ENCODE measurements at places on chromosomes 2 and 18.

DNA sequence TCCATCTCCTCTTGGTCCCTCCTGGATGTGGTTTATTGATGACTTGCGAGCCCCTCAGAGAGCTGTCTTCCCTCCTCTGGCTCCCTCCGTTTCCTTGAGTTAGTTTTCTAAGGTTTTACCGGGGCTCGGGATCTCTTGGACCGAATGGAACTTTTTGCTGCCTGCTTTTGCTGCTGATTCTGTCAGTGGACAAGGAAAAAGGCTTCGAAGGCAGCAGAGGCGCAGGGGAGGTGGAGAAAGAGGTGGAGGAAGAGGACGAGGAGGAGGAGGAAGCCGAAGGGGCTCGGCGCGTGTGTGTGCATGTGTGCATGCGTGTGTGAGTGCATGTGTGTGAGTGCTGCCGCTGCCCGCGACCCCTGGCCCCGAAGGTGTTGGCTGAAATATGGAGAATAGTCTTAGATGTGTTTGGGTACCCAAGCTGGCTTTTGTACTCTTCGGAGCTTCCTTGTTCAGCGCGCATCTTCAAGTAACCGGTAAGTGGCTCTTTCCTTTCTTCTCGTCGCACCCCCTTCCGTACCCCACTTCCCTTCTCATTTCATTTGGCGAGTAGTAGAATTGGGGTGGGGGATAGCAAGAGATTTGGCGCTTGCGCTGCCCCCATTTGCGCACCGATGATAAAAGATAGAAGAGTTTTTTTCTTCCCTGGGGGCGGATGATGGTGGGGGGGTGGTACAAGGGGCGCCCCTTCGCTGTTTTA lies 557 bp downstream of the DCC start:
- DNase-seq = no peak

DNA sequence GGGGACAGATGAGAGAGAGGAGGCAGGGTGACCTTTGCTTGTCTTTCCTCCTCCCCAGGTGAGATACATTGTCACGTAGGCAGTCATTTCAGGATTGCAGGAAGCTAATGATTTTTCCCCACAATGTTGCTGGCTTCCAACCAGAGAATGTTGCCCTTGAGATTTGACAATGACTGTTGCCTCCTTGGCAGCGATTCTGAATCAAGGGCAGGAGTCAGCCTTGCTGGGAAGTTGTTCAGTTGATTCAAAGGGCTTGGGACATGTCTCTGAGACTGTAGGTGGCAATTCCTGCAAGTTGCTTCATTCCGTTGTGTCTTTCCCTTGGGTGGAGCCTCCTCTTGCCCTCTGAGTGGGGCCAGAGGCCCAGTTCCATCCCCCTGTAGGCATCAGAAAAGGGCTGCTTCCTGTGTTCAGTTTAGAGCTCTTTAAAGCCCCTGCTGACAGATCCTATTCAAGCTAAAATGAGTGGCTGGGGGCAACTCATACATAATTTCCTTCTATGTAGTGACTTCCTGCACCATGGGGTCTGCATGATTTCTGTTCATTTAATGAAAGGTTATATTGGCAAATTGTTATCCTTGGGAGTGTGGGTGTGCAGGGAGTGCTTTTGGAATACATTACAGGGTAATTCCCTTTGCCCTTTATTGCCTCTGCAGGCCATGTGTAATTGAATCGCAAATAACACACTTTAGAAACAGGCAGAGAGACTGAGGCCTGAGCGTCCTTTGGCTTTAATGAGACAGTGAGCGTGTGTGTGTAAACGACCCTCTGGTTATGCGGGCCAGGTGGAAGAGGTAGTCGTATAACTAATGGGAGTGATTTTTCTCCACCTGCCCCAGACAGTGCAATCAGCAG lies 52.4 kb downstream of the GPR39 start:
- DNase-seq = no peak

GRCh38 chr2:236848501-236848900 lies 237.2 kb upstream of the COPS8 start:
- no peak for DNase-seq

GRCh38 chr2:144826105-144826504 lies 306.2 kb upstream of the ZEB2 start:
- no peak for DNase-seq

GRCh38 chr18:12774982-12775381 lies 72.1 kb downstream of the PSMG2 start:
- no peak for DNase-seq

GRCh38 chr2:1582891-1583341 lies 161.4 kb downstream of the PXDN start:
- no peak for DNase-seq

DNA sequence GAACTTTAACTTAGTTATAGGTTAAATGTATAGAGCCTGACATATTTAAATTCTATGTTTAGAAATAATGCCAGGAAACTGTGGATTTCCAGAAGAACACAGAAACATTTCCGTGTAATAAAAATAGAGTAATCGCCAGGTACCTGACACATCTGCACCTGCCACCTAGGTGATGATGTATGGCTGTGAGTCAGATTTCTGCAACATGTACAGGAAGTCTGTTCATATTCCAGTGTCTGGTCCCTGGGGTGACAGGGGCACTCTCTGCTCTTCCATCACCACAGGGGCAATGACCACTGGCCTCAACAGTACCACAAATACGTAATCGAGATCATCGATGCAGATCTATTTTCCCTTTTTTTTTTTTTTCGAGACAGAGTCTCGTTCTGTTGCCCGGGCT lies 101.1 kb upstream of the LPIN2 start:
- DNase-seq = peak; percentile 25

GRCh38 chr2:41806286-41806685 lies 241.5 kb upstream of the PKDCC start:
- DNase-seq = no peak

DNA sequence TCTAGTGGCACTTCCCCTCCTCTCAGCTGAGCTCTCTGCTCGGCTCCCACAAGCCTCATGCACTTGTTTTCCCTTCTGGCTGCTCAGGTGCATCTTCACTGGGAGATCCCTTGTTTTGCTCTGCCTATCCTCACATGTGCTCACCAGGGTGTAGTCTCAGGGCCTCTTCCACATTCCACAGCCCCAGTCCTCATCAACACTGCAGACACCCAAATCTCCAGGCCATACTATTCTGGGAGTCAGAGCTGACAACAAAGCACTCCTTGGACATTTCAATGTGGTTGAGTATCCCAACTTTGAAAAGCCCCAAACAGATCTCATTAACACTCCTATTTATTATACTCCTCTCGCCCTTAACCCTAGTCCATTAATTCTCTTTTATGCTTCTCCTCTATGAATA lies 71.3 kb downstream of the CCDC93 start:
- no peak for DNase-seq

DNA sequence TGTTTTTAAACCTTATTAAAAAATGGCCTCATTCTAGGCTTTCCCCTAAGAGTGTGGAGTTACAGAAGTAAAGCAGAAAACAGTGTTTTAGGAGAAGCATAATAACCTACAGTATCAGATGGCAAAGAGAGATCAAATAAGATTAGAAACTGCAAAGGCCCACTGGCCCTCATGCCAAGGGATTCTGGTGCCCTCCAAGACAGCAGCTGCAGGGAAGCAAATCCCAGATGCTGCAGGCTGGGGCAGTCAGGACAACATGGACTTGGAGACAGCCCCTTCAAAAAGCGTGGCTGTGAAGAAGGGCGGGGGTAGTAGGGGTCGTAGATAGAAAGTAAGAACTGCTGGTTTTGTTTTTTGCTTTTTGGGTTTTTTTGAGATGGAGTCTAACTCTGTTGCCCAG lies 28.3 kb upstream of the EPG5 start:
- DNase-seq = no peak

GRCh38 chr2:36480636-36481035 lies 117.3 kb downstream of the FEZ2 start:
- no peak for DNase-seq

DNA sequence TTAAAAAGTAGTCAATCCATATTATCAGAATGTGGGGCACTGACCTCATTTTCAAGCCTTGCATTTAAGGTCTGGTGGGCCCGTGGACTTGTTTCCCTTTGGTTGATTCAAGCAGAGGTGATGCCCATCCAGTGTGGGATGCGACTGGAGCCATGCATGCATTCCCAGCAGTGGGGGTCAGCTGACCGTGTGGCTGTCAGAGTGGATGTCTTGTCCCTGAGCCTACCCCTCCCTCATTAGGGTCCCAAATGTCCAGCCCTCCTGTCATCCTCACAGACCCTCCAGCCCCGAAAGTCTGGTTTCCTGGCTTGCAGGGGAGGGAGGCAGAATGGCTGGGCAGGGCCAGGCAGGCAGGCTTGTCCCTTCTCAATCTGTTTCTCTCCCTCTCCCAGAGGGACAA lies 67.3 kb upstream of the SH3RF3 start:
- no peak for DNase-seq

GRCh38 chr2:624551-625347 lies 52.5 kb downstream of the TMEM18 start:
- no peak for DNase-seq

DNA sequence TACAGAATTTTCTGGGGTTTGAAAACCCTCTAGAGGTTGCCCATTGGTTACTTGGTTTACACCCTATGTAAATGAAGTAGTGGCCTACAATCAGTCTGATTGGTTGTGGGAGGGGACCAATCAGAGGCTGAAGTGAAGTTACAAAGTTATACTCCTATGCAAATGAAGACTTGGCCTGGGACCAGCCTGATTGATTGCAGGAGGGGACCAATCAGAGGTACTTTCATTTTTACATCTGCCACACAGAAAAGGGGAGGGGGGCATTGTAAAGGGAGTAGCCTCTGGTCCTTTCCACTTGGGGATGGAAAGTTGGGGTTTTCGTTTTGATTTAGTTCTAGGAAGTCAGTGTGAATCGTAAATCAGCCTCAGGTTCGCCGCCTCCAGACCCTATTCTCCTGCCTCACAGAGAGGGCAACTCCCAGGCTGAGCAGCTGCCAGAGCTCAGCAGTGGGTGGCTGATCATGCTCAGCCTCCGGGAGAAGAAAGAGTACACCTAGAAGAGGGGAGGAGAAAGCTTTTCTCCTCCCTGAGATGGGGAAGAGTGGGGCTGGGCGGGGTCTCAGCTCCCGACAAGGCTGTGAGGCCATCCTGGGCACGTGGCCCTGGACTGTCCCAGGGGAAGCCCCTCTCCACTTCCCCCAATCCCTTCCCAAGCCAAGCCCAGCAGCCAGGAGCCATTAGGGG lies 372.5 kb downstream of the GALR1 start:
- peak; percentile 83 for DNase-seq

- DNase-seq = no peak
Measured at GRCh38 chr2:201839727-201840126, 33.4 kb downstream of the CDK15 start.

DNA sequence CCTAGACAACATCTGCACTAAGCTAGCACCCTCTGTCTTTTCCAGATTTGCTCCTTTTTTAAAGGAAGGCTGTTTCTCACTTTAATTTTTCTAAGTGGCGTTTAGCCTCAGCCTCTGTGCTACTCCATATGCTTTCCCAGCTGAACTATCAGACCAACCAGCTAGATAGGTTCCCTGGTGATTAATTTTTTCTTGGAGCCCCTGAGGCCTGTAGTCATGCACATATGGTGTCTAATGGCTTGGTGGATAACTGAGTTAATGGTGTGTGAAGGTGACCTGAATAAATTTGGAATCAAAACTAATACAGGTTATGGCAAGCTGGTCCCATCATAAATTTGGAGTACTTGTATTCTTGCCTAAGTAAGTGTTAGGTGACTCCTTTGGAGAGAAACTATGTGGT lies 135.5 kb downstream of the MGAT5 start:
- no peak for DNase-seq

GRCh38 chr2:238597638-238598528 lies 171.2 kb downstream of the ASB1 start:
- DNase-seq = no peak

- DNase-seq = no peak
Measured at GRCh38 chr2:45261746-45262145, 252.5 kb upstream of the SIX2 start.

DNA sequence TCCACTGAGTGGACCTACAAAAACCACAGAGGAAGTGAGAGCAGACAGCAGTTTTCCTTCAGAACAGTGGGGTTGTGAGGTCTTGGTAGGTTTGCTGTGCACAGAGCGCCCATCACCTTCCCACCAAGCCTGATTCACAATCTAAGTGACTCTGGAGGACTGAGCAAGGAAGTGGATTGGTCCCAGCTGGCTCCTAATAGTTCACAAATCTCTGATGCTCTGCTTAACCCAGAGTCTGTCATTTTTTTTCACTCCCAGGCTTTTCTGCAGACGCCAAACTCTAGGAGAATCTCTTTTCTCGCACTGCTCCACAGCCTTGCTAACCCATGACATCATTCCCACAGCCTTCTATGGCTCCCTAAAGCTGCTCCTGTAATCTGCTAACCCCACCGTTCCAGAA lies 280.4 kb downstream of the C1D start:
- DNase-seq = no peak

- DNase-seq = no peak
Measured at GRCh38 chr2:107585851-107586250, 240.8 kb upstream of the RGPD4 start.

- no peak for DNase-seq
Measured at GRCh38 chr2:5955921-5956320, 263.7 kb downstream of the SOX11 start.

DNA sequence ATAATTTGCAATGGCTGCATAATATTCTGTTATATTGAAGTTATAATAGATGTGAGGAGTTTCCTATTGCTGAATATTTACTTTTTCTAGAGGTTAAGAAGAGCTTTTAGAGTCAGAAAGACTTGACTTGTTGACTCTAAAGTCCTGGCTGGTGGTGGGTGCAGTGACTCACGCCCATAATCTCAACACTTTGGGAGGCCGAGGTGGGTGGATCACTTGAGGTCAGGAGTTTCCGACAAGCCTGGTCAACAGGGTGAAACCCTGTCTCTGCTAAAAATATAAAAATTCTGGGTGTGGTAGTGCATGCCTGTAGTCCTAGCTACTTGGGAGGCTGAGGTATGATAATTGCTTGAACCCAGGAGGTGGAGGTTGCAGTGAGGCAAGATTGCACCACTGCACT lies 33.9 kb upstream of the ATIC start:
- no peak for DNase-seq

DNA sequence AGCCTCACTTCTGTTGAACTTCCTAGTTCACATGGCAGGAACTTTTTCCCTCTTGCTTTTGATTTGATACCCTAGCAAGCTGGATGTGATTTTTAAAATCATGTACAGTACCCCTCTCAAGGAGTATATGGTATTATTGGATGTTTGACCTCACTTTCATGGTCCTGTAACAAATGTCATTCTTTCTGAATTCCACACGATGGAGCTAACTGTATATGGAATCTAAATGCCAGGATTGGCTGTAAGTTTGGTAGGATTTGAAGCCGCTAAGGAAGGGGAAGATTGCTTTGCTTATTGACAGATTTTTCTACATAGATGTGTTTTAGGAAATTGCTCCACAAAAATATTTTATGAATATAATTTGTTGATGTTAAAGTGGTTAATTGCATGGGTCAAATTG lies 18.3 kb downstream of the MAIP1 start:
- DNase-seq = peak; percentile 2
